Brain (organoid and tissue), 16 donors: ENCODE measurements at places on chromosomes 6 and 20. TPM values are rescaled to one million over a fixed set of nuclear protein-coding genes. Genes with fewer than 3 reads are reported as not detected.

DNA sequence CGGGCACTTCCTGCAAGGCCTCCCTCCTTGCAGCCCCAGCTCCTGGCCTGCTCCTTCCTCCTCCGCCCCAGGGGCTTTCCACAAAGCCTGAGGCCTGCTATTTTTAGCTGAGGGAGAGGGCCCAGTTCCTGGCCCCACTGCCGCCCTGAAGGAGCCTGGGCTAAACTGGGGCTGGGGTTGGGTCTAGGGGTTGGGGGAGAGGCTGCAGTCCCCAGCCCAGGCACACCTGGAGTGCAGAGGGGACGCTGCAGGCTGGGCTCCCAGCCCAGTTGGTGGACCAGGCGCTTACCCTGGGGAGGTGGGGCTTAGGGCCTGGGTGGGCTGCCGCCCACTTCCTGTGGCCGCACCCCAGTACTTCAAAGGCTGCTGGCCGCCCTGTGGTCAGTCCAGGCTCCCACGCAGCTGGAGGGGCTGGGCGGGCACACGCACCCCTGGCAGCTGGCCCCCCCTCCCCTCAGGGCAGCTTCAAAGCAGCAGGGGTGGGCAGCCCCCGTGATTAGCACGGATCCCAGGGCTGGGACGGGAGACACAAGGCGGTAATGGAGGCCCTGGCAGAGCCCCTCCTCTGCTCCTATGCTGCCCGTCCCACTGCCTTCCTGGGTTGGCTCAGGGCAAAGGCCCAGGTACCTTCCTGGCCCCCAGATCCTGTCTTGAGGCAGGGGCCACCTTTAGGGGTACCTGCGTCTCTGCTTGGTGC lies 7.1 kb upstream of the ABHD16B start:
- no peak for DNase-seq

- DNase-seq: no peak
These were observed 33.5 kb downstream of the SNX3 start for GRCh38 chr6:108227290-108227689.

DNA sequence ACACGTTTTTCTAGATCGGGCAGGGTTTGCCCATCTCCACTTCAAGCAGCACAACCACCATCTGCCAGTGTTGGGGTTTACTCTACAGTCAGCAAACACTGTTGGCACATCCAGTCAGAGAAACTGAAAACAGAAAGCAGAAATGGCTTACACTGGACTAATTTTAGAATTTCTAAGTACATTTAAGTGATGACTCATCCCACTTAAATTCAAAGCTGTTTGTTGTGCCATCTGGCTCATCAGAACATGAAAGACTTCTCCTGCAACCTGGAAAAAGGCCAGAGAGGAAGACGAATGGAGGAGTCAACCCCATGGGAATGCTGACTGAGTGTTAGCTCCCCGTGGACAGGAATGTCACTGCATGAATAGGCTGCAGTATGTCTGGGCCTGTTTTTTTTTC lies 21.8 kb downstream of the FAM209B start:
- peak; percentile 53 for DNase-seq

GRCh38 chr6:80376411-80376810 lies 269.9 kb downstream of the BCKDHB start:
- DNase-seq: no peak

DNA sequence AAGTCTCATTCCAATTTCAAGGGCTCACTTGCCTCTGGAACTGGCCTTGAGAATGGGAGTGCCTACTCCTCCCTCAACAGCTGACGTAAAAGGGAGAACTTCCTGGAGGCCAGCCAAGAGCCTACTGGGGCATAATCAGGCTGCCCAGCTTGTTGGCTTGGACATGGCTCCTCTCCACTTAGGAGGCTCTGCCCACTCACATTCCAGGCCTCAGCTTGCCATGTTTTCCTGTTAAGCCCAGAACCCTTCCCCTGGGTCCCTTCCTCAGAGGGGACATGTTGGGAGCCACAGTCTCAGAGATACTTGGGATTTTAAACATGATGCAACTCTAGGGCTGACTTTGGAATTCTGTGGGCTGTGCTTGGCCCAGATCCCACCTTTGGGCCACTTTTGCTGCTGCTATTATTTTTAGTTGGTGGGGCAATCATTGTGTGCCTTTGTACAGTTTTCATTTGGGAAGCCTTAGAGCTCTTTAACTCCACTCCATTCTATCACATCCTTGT lies 31.5 kb upstream of the ADTRP start:
- peak; percentile 34 for DNase-seq

GRCh38 chr6:126721581-126722160 lies 381.8 kb downstream of the CENPW start:
- DNase-seq: no peak

DNA sequence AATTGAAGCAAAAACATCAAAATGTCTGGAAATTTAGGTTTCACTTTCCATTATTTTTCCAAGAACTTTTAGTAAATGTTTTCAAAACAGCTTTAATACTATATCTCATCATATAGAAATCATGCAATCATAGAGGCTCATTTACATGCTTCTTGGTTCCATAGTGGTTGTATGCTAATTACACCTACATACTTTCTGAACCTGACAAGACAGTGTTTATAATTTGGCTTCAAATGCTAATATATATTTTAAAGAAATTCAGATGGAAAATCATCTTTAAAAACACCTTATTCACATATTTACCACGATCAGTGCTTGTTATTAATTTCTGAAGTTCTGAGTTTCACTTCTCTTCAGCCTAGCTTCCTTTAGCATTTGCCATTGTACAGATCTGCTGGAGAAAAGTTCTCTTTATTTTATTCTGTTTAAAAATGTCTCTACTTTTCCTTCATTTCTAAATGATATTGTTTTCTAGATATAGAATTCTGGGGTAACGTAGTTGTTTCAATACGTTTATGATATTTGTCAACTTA lies 89.9 kb downstream of the PLCB1 start:
- no peak for DNase-seq

DNA sequence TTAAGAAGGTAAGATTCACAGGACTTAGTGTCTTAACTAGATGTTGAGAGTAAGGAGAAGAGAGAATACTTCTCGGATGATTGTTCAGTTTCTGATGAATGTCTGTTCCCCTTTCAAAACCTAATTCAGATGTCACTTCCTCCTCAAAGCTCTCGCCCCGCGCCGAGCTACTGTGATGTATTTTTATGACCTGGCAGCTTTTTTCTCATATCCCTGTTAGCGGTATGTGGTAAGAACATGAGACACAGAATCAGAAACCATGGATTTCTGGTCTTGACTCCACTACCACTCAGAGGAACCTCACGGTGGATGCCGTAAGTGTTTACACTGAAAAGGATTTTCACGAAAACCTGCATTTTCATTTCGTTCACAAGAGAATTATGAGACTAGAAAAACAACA lies 48.4 kb downstream of the CEP43 start:
- DNase-seq: no peak

The JPH2 gene
- 0.58 TPM for polyA plus RNA-seq

The FAM162B gene
- polyA plus RNA-seq: 1.8 TPM
